ENCODE measurements at places on chromosomes 2 and 18.

DNA sequence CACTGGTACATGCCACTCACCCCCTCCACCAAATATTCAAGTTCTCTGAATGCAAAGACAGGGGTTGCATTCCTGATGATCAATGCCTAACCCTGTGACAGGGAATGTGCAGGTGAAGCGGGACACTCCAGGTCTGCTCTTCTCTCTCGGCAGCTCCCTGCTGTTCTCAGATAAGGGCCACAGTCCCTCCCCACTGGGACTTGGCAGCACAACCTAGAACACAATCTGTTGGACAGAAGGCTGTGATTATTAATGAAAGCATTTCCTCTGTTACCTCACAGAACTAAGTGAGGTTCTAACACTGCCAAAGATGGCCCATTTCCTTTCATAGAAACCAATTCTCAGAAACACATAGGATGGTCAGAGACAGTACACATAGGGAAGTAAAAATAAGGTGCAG lies 42.7 kb downstream of the VSNL1 start:
- DNase-seq = no peak

DNA sequence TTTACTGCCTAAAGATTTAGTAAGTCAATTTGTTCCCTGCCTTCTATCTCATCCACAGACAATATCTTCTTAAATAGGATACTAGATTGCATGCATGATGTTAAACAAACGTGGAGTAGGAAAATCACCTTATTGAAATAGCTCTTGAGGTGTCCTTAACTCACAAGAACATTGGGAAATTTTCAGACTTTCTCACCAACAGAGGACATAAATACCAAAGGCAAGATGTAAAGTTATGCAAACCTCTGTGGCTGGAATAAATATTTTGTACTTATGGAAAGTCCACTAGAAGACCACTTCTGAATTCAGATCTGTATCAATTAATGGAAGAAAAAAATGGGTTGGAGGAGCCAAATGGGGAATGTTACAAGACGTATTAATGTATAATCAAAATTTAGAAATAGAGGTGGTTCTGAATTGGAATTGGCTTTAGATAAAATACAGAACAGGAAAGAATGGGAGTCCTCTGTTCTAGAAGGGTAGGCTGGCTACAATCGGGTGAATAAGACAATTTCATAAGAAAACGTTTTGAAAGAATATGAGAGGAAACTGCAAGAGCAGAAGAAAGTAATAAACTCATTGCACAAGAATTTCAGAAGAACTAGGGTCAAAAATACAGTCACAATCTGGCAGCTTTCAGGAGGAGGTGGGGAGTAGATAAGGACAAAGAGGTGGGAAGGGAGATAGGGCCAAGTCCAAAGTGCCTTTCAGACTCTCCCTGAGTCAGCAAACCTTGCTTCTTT lies 69.3 kb upstream of the FN1 start:
- DNase-seq = no peak

- DNase-seq = no peak
Observed at GRCh38 chr2:185947722-185948121, 209.1 kb downstream of the FSIP2 start.

DNA sequence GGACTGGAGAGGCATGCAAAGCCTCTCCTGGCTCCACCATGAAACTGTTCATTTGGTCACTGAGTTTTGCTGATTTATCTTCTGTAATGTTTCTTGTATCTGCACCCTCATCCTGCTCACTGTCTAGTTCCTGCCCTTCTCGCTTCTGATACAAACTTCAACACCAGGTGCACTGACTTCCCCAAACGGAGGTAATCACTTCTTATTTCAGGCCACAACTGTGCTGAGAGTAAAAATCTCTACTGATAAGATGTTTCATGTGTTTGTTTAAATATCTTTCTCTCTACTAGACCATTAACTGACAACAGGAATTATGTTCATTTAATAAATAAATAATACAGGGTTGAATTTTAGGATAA lies 10.9 kb upstream of the NT5C1B start:
- no peak for DNase-seq

- DNase-seq = no peak
Observed at GRCh38 chr2:85525567-85525966, 13.4 kb upstream of the MAT2A start.

GRCh38 chr2:10433947-10434885 lies 13.9 kb downstream of the ODC1 start:
- no peak for DNase-seq

Data from T-helper 1 cell (primary cell).